ENCODE measurements at places on chromosomes 5 and 9.

DNA sequence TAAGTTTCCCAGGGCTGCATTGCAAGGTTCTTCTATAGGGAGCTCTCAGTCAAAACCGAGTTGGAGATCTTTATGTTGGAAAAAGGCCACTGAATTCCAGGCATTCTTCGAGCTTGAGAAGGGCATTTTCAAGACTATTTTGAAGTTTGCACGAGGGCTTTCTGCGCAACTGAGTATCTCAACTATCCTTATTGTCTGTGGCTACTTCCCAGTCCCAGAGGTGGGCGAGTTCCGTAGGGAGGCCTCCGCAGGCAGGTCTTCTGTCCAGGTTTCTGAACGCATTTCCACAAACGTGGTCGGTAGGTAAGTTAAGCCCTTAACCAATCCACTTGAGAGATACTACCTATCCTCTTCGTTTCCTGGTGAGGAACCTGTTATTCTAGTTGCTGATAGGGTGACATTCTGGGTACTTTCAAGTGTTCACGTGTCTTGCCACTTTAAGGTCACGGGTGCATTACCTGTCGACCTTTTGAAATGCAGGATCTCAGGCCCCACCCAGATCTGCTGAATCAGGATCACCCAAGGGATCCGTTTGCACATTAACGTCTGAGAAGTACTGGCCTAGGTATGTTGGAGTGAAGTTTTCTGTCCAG is 51.4 kb upstream of the TJP2 start:
- DNase-seq, result no peak

GRCh38 chr9:113183956-113184488 is 33.2 kb downstream of the SLC31A2 start:
- DNase-seq, result no peak

DNA sequence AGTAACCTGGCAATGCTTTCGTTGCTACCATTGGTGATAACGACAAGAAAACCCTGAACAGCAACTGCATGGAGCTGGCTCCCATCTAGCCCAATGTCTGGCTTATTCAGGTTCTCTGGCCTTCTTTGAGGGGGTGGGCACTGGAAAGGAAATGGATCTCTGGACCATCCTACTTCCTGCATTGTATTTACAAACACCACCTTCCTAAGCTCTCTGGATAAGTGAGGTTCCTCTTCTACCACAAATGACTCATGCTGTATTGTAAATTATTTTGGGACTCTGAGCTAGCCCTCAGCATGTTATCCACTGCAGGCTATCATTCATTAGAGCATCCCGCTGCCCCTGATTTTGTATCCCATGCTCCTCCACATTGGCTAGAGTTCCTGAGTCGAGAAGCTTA is 136.9 kb upstream of the KLF9 start:
- DNase-seq, result no peak

GRCh38 chr5:159104759-159105144 is 5.0 kb upstream of the EBF1 start:
- no peak for DNase-seq

- no peak for DNase-seq
Observed at GRCh38 chr5:154384480-154385235, 61.1 kb upstream of the SAP30L start.

DNA sequence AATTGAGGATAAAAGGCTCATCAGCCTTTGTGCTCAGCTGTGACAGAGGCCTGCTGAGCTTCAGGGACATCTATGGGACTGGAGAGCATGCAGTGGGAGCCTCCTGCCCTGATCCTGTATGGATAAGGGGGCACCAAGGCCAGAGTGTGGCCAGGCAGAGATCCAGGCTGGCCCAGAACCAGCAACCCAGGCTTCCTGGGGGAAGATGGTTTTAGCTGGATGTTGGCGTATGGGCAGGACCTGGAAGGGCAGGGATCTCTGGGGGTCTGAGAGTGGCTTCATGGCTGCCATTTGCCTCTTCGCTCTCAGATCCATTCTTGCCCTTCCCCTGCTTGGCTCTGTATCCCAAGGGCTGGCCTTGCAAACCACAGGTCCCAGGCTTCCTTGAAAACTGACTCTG is 169.9 kb downstream of the MACROH2A1 start:
- DNase-seq, result no peak

GRCh38 chr9:123460091-123460490 is 104.1 kb downstream of the CRB2 start:
- no peak for DNase-seq

- DNase-seq, result no peak
Observed at GRCh38 chr9:98263080-98263479, 7.6 kb upstream of the TBC1D2 start.

DNA sequence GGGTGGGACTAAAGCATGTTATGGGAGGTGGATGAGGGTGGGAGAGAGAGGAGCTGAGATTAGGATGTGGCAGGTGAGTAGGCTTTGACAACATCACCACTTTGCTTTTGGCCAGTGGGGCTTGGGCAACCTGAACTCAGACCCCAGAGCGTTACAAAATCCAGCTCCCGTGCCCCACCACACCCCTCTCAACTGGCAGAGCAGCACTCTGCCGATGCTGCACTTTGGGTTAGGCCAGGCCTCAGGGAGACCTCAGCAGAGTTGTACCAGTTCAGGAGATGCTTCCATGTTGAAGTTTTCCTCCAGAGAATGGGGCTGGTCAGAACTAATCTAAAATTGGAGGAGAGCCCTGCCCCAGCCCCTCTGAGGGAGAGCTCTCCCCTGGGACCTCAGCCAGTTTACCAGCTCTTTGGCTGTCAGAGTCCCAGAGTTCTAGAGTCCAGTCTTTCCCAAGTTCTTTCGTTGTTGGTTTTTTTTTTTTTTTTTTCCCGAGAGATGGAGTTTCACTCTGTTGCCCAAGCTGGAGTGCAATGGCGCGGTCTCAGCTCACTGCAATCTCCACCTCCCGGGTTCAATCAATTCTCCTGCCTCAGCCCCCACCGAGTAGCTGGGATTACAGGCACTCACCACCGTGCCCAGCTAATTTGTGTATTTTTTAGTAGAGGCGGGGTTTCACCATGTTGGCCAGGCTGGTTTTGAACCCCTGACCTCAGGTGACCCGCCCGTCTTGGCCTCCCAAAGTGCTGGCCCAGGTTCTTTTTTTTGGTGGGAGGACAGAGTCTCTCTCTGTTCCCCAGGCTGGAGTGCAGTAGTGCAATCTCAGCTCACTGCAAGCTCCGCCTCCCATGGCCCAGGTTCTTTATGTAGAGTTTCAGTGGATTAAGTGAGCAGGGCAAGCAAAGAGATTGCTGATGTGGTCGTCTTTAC is 17.8 kb downstream of the NUDT2 start:
- no peak for DNase-seq

DNA sequence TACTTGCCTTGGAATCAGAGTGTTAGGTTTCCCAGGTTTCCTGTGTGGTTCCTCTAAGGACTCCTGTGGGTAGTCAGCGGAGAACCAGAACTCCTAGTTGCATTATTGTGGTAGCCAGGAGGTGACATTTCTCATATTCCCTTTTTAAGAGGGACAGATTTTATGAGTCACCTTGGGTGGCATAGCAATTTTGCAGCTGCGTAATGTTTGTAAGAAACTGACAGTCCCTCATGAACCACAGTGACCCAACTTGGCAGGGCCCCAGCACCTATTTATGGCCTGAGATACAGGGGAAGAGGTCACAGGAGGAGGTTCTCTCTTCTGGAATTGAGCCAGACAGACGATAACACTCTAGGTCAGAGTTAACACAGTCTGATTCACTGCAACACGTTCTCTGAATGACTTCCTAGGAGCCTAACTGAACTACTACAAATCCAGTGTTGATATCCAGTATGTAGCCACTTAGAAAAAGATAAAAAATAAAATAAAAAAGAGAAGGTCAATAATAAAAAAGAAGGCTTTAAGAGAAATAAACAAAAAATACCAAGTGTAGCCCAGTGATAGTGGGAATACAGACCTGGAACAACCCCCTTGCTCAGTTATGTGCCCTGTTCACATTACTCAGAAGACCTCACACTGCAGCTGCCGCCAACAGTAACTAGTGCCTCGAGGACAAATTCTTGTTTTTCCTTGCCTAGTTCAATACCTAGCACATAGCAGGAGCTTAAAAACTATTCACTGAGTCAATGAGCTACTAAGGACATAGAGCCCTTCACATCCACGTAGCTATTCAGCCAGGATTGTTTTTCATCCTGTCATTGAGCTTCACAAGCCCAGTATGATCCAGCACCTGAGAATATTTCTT is 50.7 kb upstream of the VLDLR start:
- peak; percentile 6 for DNase-seq

DNA sequence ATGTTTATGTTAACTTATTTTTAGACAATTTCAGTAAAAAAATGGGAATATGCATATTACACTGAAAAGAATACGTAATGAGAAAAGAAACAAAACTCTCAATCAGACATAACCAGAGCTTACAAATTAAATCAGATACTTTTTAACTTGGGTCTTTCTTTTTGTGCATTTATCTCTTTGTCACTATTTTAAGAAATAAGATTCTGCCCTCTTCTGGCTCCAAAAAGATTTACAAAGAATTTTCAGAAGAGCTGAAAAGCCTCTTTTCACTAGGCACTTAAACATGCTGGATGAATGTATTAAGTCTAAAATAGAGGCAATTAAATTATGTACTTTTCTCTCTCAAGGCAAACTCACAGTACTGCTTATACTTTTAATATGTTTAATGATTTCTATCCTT is 55.5 kb downstream of the CEP120 start:
- DNase-seq, result no peak

GRCh38 chr9:119963798-119964372 is 594.6 kb upstream of the BRINP1 start:
- DNase-seq, result peak; percentile 61

DNA sequence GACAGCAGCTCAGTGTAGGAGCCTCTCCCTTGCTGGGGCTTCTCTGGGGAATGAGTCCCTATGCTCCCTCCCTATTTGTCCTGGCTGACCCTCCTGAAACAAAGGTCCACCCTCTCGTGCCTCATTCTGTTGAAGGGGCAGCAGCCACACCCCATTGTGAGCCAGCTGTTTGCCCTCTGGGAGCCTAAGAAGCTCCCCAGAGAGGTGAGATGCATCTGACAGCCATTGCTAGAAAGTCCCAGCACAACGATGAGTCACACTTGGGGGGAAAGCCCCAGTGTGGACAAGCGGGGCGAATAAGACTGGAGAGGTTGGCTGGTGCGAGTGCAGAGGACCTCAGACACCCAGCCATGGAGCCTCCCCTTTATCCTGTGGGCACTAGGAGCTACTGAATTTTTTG is 101.4 kb downstream of the PPARGC1B start:
- no peak for DNase-seq

DNA sequence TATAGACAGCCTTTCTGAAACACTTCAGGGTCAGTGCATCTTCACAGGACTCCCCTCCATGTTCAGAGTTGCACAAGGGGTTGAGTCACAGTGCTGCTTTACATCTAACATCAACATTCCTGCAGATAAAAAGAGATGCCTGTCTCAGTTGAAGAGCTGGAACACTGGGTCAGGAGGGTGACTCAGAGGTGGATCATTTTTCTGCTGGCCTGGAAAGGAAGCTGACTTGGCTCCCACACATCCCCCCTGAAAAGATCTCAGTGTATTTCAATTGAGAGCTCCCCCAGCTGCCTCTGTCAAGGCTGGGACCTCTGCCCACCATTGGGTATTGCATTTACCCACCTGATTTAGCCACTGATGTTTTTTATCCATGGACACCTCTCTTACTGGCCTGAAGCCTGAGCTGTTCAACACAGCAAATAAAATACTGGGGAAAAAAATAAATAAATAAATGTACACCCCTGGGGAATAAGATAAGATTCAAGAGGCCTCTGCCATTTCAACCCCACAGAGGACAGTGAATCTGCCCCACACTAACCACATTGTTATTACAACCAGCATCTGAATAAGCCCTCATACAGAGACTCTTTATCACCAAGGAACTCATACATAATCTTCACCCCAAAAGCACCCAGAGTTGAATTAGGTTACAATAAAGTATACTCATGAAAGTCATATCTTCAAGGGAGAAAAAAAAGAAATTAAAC is 716.4 kb downstream of the SEMA5A start:
- DNase-seq, result no peak

- DNase-seq, result no peak
Observed at GRCh38 chr5:32197032-32197431, 22.9 kb upstream of the GOLPH3 start.

DNA sequence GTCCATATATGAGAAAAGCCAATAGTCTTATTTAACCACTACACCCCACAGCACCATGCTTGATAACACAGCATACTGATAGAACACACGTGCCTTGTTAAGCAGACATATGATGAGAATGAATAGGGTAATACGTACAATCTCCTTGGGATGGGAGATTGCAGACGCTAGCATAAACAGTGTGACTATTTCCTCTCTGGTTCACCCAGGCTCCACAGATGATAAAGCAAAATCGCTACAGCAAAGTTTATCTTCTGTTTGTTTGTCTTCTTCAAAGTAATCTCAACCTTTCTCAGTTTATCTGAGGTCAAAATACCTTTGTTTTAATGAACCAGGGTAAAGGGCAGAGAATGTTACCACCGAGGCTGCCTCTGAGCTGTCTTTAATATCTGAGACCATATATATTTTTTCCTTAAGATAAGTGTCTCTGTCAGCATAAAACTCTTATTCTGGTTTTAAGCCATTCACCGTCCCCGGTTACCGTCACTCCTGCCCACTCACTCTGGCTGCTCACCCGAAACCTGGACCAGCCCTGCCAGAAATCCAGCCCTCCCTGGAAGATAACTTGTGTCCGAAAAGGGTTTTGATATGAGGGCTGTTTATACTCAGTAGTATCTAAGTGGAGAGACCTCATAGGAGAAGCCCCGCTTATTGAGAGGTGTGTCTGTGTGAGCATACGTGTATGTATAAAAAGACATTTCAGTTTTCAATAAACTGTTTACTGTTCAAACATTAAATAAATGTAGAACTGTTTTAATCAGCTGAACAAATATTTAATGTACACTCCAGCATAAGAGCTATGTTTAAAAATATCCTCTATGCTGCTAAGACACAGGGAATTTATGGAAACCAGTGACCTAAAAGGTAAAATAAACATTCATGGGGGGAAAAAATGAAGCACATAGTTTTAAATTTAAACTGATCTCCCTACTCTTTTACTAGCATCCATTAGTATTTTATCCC is 465.4 kb downstream of the RASEF start:
- DNase-seq, result no peak

DNA sequence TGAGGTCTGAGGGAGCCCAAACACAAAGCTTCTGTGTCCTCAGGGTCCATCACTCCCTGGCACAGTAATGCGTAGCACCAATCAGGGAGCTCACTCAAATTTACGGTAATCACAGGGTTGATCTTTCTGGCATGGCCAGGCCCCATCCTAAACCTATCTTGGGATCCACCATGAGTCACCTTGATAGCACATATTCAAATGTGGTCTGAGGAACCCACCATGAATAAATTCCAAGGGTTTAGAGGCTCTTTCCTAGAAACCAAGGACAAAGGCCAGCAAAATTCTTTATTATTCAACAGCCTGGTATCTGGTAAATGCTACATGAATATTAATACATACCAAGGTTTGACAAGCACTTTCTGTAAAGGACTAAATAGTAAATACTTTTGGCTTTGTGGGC is 254.5 kb downstream of the TLR4 start:
- DNase-seq, result no peak

- DNase-seq, result peak; percentile 48
Observed at GRCh38 chr9:121286973-121287741, 19.2 kb downstream of the GSN start.

GRCh38 chr9:125835655-125836054 is 88.5 kb downstream of the PBX3 start:
- no peak for DNase-seq

- peak; percentile 55 for DNase-seq
Observed at GRCh38 chr9:125142560-125143376, 560 bp downstream of the SCAI start.

Measured in NCI-H2171 (cell line).